T-helper 2 cell (primary cell): ENCODE measurements at places on chromosomes 6 and 20.

DNA sequence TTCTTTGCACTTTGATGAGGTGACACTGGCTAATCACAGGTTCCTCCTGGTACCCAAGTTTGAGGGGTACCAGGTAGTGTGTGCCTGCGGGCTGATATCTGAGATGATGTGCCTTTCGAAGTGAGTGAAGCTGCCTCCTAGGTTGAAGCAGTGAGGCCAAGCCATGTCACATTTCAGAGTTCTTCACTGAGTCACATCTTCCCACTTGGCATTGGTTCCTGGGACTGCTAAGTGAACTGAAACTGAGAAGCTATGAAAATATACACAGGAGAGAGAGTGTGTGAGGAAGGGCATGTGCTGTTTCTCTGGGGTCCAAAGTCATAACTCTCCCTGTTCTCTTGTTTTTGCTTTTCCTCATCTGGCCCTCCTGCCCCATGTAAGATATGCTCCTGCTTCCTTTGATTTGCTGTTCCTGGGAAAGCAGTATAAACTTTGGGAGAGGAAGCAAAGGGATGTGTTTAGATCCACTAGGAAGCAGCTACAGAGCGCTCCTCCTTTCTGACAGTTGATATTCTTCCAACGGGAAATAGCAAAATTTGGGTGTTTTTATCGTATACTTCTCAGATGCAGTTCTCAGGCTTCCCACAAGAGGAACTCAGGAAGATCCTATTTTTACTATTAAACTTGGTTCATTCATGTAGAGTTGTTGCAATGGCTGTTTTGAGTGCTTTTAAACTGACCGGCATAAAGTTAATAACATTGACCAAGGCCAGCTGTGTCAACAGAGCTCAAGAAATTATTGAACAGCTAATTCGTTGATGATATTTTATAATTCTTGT lies 153.7 kb downstream of the MOXD1 start:
- no peak for DNase-seq

GRCh38 chr6:98808541-98809210 lies 25.7 kb upstream of the POU3F2 start:
- DNase-seq, result no peak

GRCh38 chr20:49677777-49678758 lies 35.6 kb downstream of the B4GALT5 start:
- DNase-seq, result no peak

DNA sequence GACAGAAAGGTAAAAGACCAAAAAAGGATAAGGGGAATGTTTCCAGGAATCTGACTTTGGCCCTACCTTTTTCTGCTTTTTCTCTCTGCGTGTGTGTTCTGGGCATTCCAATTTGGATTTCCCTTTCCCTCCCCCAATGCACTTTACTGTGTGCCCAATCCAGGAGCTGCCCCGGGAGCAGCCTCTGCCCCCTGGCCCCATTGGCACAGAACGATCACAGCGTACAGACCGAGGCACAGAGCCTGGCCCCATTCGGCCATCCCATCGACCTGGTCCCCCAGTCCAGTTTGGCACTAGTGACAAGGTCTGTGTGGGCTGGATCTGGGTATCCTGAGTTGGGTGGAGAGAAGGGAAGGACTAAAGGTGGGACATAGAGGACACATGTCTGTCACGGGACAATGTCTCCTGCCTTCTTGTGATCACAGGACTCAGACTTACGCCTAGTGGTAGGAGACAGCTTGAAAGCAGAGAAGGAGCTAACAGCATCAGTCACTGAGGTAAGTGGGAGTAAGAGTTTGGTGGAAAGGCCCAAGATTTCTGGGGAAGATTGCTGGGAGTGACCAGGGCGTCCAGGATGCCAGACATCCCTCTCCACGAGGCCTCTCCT lies 14.6 kb downstream of the PRRC2A start:
- no peak for DNase-seq

- no peak for DNase-seq
Observed at GRCh38 chr20:31602431-31602778, 2.7 kb upstream of the ID1 start.

GRCh38 chr20:10609276-10609675 lies 64.5 kb downstream of the JAG1 start:
- DNase-seq, result no peak

DNA sequence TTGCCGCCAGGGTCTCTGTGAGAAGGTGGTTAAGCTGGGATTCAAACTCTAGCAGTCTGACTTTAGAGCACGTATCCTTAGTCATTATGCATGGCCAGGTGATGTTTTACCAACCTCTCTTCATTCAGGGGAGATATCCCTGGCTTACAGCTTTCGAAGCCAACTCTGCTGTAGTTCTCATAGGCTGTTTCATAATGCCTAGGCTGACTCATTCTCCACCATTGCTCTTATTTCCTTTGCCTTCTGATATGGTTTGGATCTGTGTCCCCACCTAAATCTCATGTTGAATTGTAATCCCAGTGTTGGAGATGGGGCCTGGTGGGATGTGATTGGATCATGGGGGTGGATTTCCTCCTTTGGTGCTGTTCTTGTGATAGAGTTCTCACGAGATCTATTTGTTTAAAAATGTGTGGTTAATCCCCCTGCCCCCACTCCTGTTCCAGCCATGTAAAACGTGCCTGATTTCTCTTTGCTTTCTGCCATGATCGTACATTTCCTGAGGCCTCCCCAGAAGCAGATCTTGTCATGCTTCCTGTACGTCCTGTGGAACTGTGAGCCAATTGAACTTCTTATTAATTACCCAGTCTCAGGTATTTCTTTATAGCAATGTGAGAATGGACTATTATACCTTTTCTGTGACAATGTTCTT lies 94.6 kb upstream of the MAN1A1 start:
- DNase-seq, result no peak

GRCh38 chr6:142671791-142672190 lies 273.2 kb downstream of the HIVEP2 start:
- no peak for DNase-seq

- DNase-seq, result no peak
Observed at GRCh38 chr20:24787071-24787470, 162.0 kb upstream of the CST7 start.

- DNase-seq, result no peak
Observed at GRCh38 chr6:124029567-124029966, 225.9 kb downstream of the NKAIN2 start.

DNA sequence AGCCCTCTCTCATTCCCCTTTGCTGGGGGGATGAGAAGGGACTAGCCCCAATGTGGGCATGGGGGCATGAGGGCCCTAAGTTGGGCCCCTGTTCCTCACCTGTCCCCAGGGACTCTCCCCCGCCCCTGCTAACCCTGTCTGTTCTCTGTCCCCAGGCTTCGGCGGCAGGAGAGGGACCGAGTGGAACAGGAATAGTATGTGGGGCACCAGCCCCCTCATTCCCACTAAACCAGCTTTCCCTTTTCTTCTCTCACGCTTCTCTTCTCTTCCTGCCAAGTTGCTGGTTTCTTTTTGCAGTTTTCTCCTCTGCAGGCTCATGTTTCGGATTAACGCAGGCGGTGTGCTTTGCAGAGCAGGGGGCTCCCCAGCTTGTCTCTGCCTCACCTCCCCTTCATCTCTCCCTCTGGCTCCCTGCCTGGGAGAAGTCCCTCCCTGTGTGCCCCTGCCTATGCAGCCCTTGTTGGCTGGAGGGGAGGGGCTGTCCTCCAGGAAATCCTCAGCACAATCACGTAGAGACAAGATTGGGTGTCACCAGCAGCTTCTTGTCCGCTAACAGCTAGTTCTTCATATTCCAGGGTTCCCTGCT lies 7.9 kb downstream of the TMEM63B start:
- DNase-seq, result no peak

DNA sequence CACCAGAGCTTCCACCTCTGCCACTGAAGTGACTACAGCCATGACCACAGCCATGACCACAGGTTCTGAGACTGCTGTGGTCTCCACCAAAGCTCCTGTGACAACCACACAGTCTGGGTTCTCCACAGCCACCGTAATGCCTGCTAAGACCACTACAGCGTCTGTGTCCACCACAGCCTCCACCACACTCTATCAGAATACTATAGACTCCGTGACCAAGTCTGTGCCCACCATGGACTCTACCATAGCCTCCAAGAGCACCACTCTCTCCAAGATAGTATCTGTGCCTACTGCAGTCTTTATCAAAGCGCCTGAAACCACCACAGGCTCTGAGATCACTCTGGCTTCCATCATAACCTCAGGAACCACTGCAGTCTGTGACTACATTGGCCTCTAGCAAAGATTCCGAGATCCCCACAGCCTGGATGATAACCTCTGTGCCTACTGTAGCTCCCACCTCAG lies 18.3 kb upstream of the MUC21 start:
- no peak for DNase-seq

DNA sequence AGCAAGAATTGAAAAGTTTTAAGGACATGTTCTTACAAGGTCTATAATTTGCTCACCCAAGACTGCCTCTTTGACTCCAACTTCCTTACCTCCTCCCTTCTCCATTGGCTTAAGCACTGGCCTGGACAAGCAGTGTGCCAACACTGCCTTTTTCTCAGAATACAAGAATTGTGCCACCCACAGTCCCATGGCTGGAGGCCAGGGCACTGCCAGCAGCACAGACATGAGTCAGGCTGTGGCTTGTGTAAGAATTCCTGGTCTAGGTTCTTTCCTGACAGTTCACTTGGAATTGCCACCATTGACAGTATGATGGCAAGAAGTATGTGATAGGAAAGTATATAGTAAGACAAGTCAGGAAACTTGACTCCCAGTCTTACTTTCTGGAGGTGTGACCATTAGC lies 202.7 kb upstream of the MARCKS start:
- no peak for DNase-seq

- DNase-seq, result no peak
Observed at GRCh38 chr6:7732228-7732627, 6.3 kb downstream of the BMP6 start.

DNA sequence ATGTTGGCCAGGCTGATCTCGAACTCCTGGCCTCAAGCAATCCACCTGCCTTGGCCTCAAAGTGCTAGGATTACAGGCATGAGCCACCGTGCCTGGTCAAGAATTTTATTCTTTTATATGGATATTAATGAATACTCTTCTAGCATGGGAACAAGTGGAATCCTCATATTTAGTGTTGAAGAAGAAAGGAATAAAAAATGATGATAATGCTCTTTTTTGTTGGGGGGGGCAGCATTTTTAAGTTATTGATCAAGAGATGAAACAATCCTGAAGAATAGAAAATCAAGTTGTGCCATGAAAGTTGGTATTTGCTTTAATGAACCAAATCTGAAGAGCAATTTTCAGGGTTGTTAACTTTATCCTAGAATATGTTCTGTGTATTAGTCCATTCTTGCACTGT lies 6.7 kb upstream of the DNAAF9 start:
- DNase-seq, result no peak

GRCh38 chr20:17849901-17850683 lies 118.5 kb downstream of the SNX5 start:
- DNase-seq, result no peak

GRCh38 chr20:63518946-63519667 lies 1.5 kb upstream of the PPDPF start:
- no peak for DNase-seq

GRCh38 chr6:20845592-20845991 lies 311.3 kb downstream of the CDKAL1 start:
- no peak for DNase-seq

DNA sequence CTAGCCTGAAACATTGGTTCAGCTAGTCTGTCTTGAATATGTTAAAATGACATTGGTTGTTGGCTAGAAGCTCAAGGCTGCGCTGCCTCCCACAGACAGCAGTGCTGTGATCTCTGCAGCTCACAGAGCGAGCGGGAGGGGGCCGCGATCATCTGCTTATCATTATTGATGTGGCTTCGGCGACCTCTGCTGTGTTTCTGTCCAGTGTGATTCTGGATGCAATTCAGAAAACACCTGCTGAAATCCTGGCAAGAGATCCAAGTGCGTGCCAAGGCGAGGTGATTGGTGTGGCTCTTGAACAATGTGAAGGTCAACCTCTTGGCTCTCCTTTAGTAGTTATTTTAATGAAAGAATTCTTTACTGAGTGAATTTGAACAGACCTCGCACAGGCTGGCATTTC lies 142.3 kb upstream of the SASH1 start:
- no peak for DNase-seq

- no peak for DNase-seq
Observed at GRCh38 chr6:53240139-53240538, 91.5 kb upstream of the GCM1 start.

DNA sequence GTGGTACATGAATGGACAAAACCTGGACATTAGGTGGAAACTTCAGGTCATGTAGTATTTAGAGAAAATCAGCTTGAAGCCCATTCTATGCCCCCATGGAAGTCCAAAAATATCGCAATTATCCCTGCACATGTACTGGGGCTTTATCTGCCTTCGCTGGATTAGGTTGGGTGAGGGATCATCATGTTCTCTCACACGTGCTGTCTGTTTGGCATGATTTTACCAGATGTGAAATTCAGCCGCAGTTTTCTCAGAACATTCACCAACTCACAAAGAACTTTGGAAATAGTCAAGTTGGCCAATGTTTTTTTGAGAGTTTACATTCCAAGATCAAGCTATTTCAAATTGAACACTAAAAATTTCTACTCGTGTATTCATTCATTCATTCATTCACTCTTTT lies 459.8 kb upstream of the CITED2 start:
- DNase-seq, result no peak

DNA sequence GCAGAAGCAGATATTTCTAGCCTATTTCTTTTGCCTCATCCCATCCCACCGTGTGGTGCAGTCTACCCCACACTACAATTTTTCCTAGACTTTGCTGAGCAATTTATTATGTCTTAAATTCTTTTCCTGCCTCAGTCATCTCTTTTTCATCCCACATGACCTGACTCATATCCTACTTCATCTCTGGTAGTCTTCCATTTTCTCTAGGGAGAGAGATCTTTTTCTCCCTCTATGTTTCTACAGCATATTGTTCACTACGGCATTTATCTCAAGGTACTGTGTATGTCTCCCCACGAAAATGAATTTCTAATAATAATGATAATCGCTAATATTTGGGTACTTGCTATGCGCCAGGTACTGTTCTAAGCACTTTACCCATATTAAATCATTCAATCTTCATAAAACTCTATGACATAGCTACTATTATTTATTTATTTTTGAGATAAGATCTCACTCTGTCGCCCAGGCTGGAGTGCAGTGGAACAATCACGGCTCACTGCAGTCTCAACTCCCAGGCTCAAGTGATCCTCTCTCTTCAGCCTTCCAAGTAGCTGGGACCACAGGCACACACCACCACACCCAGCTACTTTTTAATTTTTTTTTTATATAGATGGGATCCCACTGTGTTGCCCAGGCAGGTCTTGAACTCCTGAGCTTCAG lies 15.6 kb downstream of the PDSS2 start:
- no peak for DNase-seq

- DNase-seq, result no peak
Observed at GRCh38 chr6:13689511-13690256, 22.0 kb downstream of the RANBP9 start.

- DNase-seq, result no peak
Observed at GRCh38 chr6:170378502-170378901, 71.9 kb downstream of the FAM120B start.

DNA sequence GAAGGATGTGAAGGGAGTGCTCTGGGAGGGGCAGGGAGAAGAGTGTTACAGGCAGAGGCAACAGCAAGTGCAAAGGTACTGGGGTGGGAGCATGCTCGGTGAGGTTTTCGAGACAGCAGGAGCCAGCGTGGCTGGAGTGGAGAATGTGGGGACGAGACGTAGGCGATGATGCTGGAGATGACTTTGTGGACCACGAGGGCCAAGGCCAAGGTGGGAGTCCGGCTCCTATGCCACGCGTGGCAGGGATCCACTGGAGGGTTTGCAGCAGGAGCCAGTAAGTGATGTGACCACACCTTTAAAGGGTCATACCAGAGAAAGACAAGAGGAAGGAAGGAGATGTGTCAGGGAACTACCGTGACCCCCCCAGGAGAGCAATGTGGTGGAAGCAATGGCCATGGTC lies 7.3 kb downstream of the PTGIS start:
- no peak for DNase-seq

- DNase-seq, result no peak
Observed at GRCh38 chr6:156901309-156902019, 124.3 kb downstream of the ARID1B start.
